Pancreas (tissue), 10 donors: ENCODE measurements at places on chromosomes 5 and 9. TPM values are rescaled to one million over a fixed set of nuclear protein-coding genes. Genes with fewer than 3 reads are reported as not detected.

The ADGRD2 gene
- not detected for total RNA-seq

The CHSY3 gene
- 0.09 TPM for total RNA-seq

The TUSC1 gene
- total RNA-seq = 4.6 TPM

The PCDHB5 gene
- 3.9 TPM for total RNA-seq

The RGS7BP gene
- 0.56 TPM for total RNA-seq

The RXRA gene
- total RNA-seq = 20.2 TPM

The WWC1 gene
- 37.2 TPM for total RNA-seq

The CCIN gene
- 0.25 TPM for total RNA-seq

The PDZD2 gene
- 1.4 TPM for total RNA-seq

The IFNB1 gene
- total RNA-seq = not detected

- no peaks in the 10 kb centered on the region for H3K36me3 ChIP-seq
- H3K27ac ChIP-seq = no peak overlapping the region
- H3K4me3 ChIP-seq = no peak overlapping the region
- H3K27me3 ChIP-seq = no peaks in the 10 kb centered on the region
- H3K4me1 ChIP-seq = no peaks in the 10 kb centered on the region
Measured at GRCh38 chr5:78318337-78318736, 23.8 kb upstream of the AP3B1 start.

DNA sequence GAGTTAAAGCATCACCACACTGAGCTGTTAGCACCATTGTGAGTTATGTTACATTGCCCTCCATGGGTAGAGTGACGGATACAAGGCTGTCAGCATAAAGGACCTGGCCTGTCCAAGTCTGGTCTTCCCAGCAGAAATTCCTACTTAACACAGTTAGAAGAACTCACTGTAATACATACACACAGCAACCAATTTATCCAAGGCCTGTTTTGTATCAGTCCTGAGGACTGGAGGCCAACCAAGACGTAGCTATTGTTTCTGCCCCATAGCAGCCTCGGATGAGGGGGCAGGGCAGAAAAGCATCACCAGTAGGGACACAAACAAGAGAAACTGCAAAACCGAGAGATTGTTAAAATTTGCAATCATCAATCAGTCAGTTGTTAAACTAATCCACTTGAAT, 66.0 kb upstream of the CKMT2 start:
- H3K27ac ChIP-seq = no peak overlapping the region
- H3K27me3 ChIP-seq = no peaks in the 10 kb centered on the region
- no peaks in the 10 kb centered on the region for H3K36me3 ChIP-seq
- no peaks in the 10 kb centered on the region for H3K4me1 ChIP-seq

GRCh38 chr5:124317451-124317850, 429.0 kb downstream of the ZNF608 start:
- no peaks in the 10 kb centered on the region for H3K36me3 ChIP-seq
- H3K27me3 ChIP-seq = no peaks in the 10 kb centered on the region
- no peak for DNase-seq
- no peak overlapping the region for H3K27ac ChIP-seq
- no peak overlapping the region for H3K4me3 ChIP-seq
- H3K4me1 ChIP-seq = no peaks in the 10 kb centered on the region

GRCh38 chr9:37959976-37960375, 56.0 kb upstream of the SLC25A51 start:
- H3K27me3 ChIP-seq = no peaks in the 10 kb centered on the region
- no peak overlapping the region for H3K27ac ChIP-seq
- peaks cover 36% of the 10 kb centered on the region for H3K4me1 ChIP-seq
- no peak overlapping the region for H3K4me3 ChIP-seq
- DNase-seq = no peak
- H3K36me3 ChIP-seq = peaks cover 9% of the 10 kb centered on the region

- H3K4me3 ChIP-seq = no peak overlapping the region
- no peaks in the 10 kb centered on the region for H3K4me1 ChIP-seq
- no peak for DNase-seq
- no peaks in the 10 kb centered on the region for H3K27me3 ChIP-seq
- H3K27ac ChIP-seq = no peak overlapping the region
Measured at GRCh38 chr5:73317523-73317922, 131.1 kb downstream of the FOXD1 start.

- DNase-seq = no peak
- H3K27me3 ChIP-seq = no peaks in the 10 kb centered on the region
- H3K36me3 ChIP-seq = no peaks in the 10 kb centered on the region
- no peaks in the 10 kb centered on the region for H3K4me1 ChIP-seq
Measured at GRCh38 chr5:122954719-122955118, 81.8 kb downstream of the PPIC start.

GRCh38 chr9:85427772-85428171, 314.0 kb downstream of the AGTPBP1 start:
- no peaks in the 10 kb centered on the region for H3K4me1 ChIP-seq
- no peaks in the 10 kb centered on the region for H3K27me3 ChIP-seq
- no peaks in the 10 kb centered on the region for H3K36me3 ChIP-seq

GRCh38 chr5:158819840-158820620, 279.7 kb downstream of the EBF1 start:
- DNase-seq = no peak
- no peaks in the 10 kb centered on the region for H3K4me1 ChIP-seq
- no peak overlapping the region for H3K4me3 ChIP-seq
- H3K27ac ChIP-seq = no peak overlapping the region
- no peaks in the 10 kb centered on the region for H3K27me3 ChIP-seq

- no peaks in the 10 kb centered on the region for H3K36me3 ChIP-seq
- no peak for DNase-seq
- no peak overlapping the region for H3K4me3 ChIP-seq
- no peaks in the 10 kb centered on the region for H3K27me3 ChIP-seq
Measured at GRCh38 chr5:179411161-179411841, 66.0 kb upstream of the ADAMTS2 start.

- no peak for DNase-seq
- H3K27ac ChIP-seq = peak overlapping the region; percentile 26
- H3K27me3 ChIP-seq = no peaks in the 10 kb centered on the region
Measured at GRCh38 chr5:53479045-53479589, 1.3 kb upstream of the FST start.

GRCh38 chr9:117720555-117720954, 16.4 kb downstream of the TLR4 start:
- no peaks in the 10 kb centered on the region for H3K36me3 ChIP-seq
- H3K4me3 ChIP-seq = no peak overlapping the region
- H3K27me3 ChIP-seq = no peaks in the 10 kb centered on the region
- DNase-seq = no peak
- no peaks in the 10 kb centered on the region for H3K4me1 ChIP-seq
- H3K27ac ChIP-seq = no peak overlapping the region

DNA sequence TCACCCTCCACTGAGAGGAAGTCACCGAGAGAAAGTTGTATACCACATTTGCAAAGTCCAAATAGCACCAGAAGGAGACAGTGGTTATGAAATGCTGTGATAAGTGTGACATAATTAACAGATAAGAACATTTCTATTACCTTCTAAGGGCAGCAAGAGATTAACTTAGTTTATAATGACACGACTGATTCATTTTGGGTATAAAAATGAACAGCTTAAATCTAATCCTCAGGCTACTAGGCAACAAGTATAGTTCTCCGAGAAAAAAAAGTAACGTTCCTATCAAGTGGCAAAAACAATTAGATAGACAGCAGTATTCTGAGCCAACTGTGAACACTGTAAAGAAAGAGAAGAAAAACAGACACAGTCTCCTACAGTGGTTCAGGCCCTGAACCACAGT, 431.2 kb upstream of the GRAMD2B start:
- H3K27ac ChIP-seq = no peak overlapping the region
- no peaks in the 10 kb centered on the region for H3K4me1 ChIP-seq
- no peak for DNase-seq
- H3K27me3 ChIP-seq = no peaks in the 10 kb centered on the region
- H3K36me3 ChIP-seq = no peaks in the 10 kb centered on the region

DNA sequence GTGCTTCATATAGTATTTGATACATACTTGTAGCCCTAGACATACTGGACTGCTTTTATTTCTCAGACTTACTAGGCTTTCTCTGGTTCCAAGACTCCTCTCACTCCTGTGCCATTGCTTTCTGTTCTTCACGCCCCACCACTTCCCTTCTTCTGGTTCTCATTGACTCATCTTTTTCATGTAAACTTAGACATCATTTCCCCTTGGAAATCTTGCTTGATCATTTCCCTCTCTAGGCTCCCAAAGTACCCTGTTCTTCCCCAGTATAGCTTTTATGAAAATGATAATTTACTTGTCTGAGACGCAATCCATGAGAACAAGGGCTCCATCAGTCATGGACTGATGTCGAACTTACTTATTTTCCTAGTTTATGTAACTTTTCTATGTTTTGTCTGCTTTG, 83.5 kb downstream of the TLR4 start:
- H3K27me3 ChIP-seq = no peaks in the 10 kb centered on the region
- no peak for DNase-seq
- H3K27ac ChIP-seq = no peak overlapping the region
- H3K4me3 ChIP-seq = no peak overlapping the region
- no peaks in the 10 kb centered on the region for H3K4me1 ChIP-seq

- no peak overlapping the region for H3K4me3 ChIP-seq
- no peaks in the 10 kb centered on the region for H3K36me3 ChIP-seq
- no peak for DNase-seq
- H3K27ac ChIP-seq = no peak overlapping the region
Measured at GRCh38 chr5:107129051-107129450, 541.7 kb downstream of the EFNA5 start.

DNA sequence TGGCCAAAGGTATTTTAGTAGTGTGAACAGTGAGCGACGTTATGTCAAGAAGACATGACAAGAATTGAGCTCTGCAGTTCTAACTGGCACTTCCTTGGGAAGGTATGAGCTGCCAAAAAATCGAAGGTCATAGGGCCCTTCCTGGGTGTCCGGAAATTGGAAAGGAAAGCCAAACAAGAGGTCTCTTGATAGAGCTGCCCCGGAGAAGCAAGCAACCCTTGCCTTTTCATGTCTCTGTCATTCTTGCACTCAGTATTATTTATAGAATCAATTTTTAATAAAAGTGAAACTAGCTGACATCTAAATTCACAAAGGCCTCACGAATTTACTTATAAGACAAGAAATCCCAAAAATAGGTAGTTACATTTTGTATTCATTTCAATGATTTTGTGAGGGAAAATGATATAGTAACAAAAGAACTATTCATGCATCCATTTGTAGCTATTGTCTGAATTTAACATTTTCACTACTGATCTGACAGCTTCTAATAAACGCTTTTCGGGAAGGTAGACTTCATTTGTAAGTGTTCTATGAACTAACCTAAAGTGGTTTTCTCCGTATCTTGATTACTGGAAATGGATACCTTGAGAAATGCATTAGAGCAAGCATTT, 113.8 kb upstream of the VCAN start:
- no peaks in the 10 kb centered on the region for H3K27me3 ChIP-seq
- H3K36me3 ChIP-seq = no peaks in the 10 kb centered on the region
- no peak for DNase-seq
- no peak overlapping the region for H3K27ac ChIP-seq
- H3K4me3 ChIP-seq = no peak overlapping the region

DNA sequence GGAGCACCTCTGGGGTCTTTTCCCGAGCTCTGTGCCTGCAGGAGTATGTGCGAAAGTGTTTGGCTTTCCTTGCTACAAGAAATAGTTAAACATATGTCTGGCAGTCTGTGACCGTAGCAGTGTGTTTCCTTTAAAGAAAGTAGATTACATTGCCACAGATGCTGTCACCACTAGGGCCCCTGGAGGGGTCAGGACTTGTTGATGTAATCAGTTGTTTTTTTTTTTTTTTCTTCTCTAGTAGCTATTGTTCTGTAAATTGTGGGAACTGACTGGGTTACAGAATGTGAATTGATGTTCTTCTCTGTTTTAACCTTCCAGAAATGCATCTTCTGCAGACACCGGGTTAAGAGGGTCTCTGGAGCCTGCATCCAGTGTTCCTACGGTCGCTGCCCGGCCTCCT, 345.6 kb downstream of the KDM4C start:
- H3K27ac ChIP-seq = no peak overlapping the region
- H3K4me3 ChIP-seq = no peak overlapping the region
- no peaks in the 10 kb centered on the region for H3K4me1 ChIP-seq
- peaks cover 3% of the 10 kb centered on the region for H3K36me3 ChIP-seq

- H3K4me1 ChIP-seq = no peaks in the 10 kb centered on the region
- no peaks in the 10 kb centered on the region for H3K36me3 ChIP-seq
Measured at GRCh38 chr5:60163762-60164161, 270.2 kb upstream of the PDE4D start.

- DNase-seq = no peak
- no peak overlapping the region for H3K27ac ChIP-seq
- no peaks in the 10 kb centered on the region for H3K4me1 ChIP-seq
- no peak overlapping the region for H3K4me3 ChIP-seq
Measured at GRCh38 chr5:120805131-120805530, 341.0 kb downstream of the PRR16 start.

- peak; percentile 59 for DNase-seq
- H3K27ac ChIP-seq = no peak overlapping the region
- no peaks in the 10 kb centered on the region for H3K4me1 ChIP-seq
Measured at GRCh38 chr9:131478421-131478868, 24.3 kb upstream of the POMT1 start.

DNA sequence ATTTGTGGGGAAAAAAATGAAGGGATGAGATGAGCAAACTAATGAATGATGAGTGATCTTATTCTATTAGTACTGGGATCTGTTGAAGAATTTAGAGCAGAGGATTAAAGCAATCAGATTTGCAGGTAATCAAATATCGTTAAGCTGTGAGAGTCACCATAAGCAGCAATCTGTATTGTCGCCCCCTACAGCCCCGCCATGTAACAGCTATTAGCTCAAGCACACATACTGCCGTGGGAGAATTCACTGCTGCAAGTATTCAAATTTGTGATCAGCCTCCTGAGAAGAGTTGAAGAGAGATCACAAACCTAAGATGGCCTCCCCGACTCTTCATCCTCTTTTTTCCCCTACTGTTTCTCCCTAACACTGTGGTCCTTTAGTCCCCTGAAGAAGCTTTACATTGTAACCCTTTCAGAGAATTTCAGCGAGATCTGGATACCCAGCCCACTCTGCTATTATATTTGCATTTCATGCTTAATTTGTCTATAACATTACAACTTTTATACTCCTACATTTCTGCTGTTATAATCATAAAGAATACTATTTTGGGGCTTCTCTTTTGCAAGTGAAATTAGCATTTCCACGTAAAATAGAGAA, 28.5 kb upstream of the PHF24 start:
- no peaks in the 10 kb centered on the region for H3K36me3 ChIP-seq
- no peak overlapping the region for H3K27ac ChIP-seq
- DNase-seq = no peak
- no peaks in the 10 kb centered on the region for H3K27me3 ChIP-seq
- H3K4me1 ChIP-seq = no peaks in the 10 kb centered on the region

- peak overlapping the region; percentile 11 for H3K27ac ChIP-seq
- H3K27me3 ChIP-seq = no peaks in the 10 kb centered on the region
- H3K36me3 ChIP-seq = no peaks in the 10 kb centered on the region
- H3K4me1 ChIP-seq = peaks cover 22% of the 10 kb centered on the region
Measured at GRCh38 chr5:116673453-116673852, 98.8 kb upstream of the SEMA6A start.

- no peaks in the 10 kb centered on the region for H3K4me1 ChIP-seq
- no peak overlapping the region for H3K4me3 ChIP-seq
- H3K27ac ChIP-seq = no peak overlapping the region
Measured at GRCh38 chr5:168224085-168224484, 67.4 kb upstream of the WWC1 start.

DNA sequence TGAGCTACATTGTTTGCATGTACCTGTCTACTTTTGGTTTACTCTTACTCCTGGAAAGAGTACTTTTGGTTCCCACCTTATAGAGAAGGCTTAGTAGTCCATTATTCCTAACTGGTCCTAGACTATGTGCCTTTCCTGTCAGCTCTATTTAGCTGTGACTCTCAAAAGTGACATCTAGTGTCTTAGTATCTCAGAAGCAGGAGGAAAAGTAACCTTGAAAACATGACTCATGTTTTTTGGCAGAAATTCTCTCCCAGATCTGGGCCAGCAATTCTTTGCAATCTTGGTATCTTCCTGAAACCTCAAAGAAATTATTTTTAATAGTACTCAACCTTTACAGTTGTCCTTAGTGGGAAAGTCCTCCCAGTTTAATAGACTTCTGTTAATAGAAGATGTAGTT, 691.7 kb upstream of the SEMA6A start:
- H3K27ac ChIP-seq = no peak overlapping the region
- DNase-seq = no peak
- H3K27me3 ChIP-seq = no peaks in the 10 kb centered on the region
- H3K4me3 ChIP-seq = no peak overlapping the region
- H3K4me1 ChIP-seq = no peaks in the 10 kb centered on the region
